Left kidney (tissue), 8 donors: ENCODE measurements at places on chromosomes 2 and 18. TPM values are rescaled to one million over a fixed set of nuclear protein-coding genes. Genes with fewer than 3 reads are reported as not detected.

The LOXHD1 gene
- 1.4 TPM for polyA plus RNA-seq

DNA sequence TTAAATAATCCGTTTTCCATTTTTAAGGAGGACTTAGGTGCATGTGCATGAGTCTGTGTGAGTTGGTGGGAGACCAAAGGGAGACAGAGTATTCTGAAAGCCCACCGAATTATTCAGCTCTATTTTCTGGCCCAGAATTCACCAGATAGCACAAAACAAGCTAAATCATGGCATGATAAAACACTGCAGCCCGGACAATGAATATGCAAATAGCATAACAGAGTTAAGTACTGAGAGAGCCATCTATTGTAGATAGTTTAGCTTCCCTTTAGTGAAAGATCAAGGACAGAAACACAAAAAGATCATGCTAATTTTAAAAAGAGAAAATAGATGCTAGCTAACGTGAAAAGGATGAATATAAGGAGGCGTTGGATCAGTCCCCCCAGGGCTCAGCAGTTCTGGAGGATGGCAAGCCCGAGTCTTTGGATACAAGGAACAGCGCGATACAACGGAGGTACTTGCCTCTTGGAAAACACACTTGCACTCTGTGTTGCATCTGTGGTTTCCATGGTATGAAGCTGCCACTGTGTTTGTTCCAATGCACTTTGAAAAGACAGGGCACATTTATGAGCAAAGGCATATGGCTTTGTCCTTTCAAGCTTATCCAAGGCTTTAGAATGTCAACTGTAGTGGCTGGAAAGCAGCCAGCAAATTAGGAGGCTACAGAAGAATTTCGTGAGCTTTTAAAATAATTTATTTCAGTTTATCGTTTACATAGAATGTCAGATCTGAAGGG lies 119.9 kb downstream of the LYPD1 start:
- DNase-seq: no peak

GRCh38 chr2:168255103-168255502 lies 7.7 kb upstream of the STK39 start:
- no peak for DNase-seq

The SKOR2 gene
- polyA plus RNA-seq: not detected

The FMNL2 gene
- 134 TPM for polyA plus RNA-seq

DNA sequence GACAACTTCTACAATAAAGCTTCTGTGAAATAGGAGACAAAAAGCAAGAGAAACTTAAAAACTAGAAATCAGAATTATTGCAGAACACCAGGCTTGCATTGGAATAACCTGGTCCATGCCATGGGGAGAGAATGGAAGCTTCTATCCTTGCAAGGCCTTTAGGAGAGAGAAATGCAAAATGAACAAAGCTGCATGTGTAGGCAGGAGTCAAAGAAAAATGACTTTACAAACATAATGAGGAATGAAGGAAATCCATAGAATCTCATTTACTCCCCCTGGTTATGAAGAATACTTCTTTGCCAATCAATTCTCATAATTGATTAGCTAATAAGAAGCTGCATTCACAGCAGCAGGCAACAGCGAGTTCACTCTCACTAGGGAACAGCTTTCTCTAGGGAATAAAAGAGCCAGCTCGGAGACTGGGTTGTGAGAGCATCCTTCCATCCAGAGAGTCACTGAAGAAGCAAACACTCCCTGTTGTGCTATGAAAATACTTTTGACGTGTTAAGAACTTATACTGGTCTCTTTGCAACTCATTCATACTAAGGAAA lies 235.9 kb upstream of the LRATD1 start:
- no peak for DNase-seq
